Neural progenitor cell (in vitro differentiated cells): ENCODE measurements at places on chromosomes 6 and 20. TPM values are rescaled to one million over a fixed set of nuclear protein-coding genes. Genes with fewer than 3 reads are reported as not detected.

Gene EPHA7
- 47.6 and 80.7 TPM in 2 replicates for total RNA-seq

GRCh38 chr6:14927398-14927797, 318.5 kb upstream of the JARID2 start:
- no peak for DNase-seq

GRCh38 chr6:100228437-100228833, 234.4 kb upstream of the MCHR2 start:
- DNase-seq: no peak

Gene TMC2
- not detected in 2 replicates for total RNA-seq

- no peak for DNase-seq
Measured at GRCh38 chr20:2382833-2383232, 2.1 kb downstream of the TGM6 start.
